ENCODE measurements at places on chromosomes 3 and 15.

- no peak for DNase-seq
Measured at GRCh38 chr3:180934638-180935037, 22.2 kb downstream of the FXR1 start.

DNA sequence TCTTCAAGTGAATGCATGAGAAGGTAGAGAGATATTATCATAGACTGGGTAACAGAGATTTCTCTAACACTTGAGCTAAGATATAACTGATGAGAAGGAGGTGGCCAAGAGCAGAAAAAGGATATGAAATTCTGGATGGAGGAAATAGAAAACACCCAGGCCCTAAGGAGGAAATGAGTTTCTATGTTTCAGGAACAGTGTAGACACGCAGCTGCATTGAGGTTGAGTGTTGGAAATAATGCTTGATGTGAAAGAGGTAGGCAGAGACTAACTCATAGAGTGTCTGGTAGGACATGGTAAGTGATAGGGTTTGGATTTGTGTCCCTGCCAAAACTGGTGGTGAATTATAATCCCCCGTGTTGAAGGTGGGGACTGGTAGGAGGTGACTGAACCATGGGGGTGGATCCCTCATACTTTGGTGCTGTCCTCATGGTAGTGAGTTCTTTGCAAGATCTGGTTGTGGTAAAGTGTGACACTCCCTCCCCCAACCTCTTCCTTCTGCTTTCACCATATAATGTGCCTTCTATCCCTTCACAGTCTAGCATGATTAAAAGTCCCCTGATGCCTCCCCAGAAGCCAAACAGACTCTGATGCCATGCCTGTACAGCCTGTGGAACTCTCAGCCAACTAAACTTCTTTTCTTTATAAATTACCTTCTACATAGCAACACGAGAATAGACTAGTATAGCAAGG is 787.3 kb downstream of the EDEM1 start:
- no peak for DNase-seq

GRCh38 chr15:89367485-89368451 is 33.1 kb upstream of the POLG start:
- DNase-seq = peak; percentile 49

DNA sequence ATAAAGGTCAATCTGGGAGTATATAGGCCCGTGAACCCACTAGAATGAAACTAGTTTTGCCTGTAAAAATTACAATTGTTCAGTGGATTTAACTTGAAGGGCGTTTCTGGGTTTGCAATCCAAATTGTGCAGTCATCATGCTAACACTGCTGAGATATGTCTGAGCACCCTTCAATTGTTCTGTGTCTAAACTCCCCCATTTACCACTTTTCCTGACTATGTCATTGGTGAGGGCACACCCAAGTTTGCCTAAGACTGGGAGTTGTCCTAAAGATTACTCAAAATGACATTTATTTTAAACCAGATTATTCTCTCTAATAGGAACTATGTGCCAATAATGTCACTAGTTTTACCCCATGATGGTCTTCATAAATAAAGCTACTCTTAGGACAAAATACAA is 54.6 kb downstream of the EMC4 start:
- peak; percentile 39 for DNase-seq

DNA sequence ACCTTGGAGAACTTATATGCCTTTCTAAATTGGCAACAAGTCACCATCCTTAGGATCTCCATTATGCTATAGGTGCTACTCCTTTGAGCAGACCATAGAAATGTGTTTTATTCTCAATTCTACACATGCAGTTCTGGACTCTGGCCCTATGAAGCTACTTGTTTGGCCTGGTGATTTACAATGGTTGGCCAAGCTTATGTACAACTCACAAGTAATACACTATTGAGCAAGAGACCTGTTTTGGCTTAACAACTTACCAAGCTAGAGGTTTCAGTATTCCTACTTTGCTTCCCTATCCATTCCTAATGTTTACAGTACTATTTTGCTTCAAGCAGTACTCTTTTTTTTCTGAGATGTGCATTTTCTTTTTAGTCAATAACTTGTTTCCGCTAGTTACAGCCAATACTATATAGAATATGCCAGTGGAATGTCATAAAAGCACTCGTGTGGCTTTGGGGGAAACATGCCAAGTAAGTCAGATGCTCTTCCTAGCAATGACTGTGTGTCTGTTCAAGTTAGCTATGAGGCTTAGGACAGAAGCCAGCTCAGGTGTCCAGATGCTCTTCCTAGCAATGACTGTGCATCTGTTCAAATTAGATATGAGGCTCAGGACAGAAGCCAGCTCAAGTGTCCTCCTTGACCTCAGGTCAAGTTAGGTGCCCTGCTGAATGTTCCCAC is 174.9 kb upstream of the SEMA6D start:
- DNase-seq = no peak

DNA sequence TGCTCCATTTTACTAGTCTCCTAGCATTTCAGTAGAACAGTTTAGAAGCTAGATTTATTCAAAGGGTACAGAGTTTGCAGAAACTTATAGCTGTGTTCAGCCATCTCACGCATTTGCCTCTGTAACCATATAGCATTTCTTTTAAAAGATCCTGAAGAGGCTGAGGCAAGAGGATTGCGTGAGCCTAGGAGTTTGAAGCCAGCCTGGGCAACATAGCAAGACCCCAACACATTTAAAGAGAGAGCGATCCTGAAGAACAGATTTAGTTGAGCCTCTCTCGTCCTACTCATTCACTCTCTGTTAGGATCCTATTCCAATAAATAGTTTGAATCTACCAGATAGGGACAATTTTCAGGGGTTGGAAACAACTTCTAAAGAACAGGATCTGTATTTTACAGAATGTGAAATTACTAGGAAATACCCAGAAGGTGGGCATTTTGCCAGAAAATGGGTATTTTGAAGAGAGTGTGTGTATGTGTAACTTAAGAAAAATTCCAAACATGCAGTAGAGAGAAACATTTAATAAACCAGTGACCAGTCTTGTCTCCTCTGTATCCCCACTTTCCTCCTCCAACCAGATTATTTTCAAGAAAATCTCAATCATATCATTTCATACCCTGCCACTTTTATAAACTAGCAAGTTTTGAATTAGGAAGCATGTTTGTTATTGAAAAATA is 4.5 kb downstream of the EIF3J start:
- peak; percentile 41 for DNase-seq

DNA sequence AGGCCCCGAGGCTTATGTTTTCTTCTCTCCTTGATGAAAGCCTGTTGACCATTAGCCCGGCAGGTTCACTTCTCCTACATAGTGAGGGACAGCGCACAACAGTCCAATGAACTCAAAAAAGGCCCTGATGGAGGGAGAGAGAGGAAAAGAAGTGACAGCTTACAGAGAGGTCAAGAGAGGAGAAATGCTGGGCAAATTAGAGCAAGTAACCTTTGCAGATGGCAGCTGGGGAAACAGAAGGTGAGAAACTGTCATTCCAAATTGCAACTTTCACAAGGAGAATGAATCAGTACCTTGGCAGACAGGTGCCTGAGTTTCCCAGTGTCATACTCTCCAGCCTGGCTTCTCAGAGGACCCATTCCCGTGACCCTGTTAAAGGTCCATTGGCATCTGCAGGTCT is 252.0 kb downstream of the EPHB1 start:
- DNase-seq = no peak

DNA sequence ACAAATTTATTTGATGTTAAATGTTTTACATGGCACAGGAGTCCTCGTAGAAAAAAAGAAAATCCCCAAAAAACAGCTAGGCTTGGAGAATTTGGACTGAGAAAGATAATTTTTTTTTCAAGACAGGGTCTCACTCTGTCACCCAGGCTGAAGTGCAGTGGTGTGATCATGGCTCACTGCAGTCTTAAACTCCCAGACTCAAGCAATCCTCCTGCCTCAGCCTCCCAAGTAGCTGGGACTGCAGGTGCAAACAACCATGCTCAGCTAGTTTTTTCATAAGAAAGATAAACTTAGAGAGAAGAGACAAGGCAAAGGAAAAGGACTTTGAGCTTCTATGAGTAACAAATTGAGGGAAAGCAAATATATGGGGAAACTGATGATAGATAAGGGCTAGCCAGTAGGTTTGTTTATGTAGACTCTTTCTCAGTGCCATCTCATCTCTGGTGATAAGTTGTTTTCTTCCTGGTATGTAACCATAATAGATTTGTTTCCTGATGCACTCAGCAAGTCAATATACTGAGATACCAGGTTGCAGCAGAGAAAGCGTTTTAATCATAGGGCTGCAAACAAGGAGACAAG is 13.1 kb upstream of the TRMT10C start:
- no peak for DNase-seq

- DNase-seq = no peak
Measured at GRCh38 chr15:73026511-73027054, 25.7 kb upstream of the NEO1 start.

Measured in AG20443 (cell line).